Activated T-helper 17 cell treated with anti-CD3 and anti-CD28 coated beads, Interleukin-2, amount 50 U/mL, for 72 hours (primary cell): ENCODE measurements at places on chromosomes 5 and 9. TPM values are rescaled to one million over a fixed set of nuclear protein-coding genes. Genes with fewer than 3 reads are reported as not detected.

DNA sequence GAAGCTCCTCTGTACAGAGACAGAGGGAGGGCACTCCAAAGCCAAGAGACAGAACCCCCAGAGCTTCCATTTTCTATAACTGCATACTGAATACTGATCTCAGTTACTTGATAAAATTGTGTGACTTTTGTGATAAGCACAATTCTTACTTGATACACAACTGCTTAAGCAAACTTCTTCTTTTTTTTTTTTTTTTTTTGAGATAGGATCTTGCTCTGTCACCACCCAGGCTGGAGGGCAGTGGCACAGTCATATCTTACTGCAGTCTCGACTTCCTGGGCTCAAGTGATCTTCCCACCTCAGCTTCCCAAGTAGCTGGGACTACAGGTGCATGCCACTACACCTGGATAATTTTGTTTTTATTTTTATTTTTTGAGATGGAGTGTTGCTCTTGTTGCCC lies 252.1 kb upstream of the ZNF608 start:
- no peak for ATAC-seq

DNA sequence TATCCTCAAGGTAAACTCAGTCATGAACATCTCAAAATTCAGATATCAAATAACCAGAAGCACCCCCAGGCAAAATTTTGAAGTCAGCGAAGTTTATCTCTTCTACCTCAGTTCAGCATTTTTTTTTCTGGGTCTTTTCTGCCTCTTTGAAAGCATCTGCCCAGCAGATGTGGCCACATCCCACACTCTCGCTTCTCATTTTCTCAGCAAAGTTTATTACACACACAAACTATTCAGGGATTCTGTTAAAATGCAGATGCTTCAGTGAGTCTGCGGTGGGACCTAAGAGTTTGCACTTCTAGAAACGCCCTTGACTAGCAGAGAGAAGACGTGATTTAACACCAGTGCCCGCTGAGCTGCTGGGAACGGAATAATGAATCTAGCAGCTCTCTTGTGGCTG lies 19.3 kb downstream of the RASEF start:
- ATAC-seq = no peak

PLPP7 gene
- not detected for total RNA-seq

SLC25A25 gene
- total RNA-seq = 10.8 TPM
